ENCODE measurements at places on chromosomes 11 and 22. TPM values are rescaled to one million over a fixed set of nuclear protein-coding genes. Genes with fewer than 3 reads are reported as not detected.
A peak's percentile ranks its signal among the peaks of the same experiment; 100 is the strongest.

DNA sequence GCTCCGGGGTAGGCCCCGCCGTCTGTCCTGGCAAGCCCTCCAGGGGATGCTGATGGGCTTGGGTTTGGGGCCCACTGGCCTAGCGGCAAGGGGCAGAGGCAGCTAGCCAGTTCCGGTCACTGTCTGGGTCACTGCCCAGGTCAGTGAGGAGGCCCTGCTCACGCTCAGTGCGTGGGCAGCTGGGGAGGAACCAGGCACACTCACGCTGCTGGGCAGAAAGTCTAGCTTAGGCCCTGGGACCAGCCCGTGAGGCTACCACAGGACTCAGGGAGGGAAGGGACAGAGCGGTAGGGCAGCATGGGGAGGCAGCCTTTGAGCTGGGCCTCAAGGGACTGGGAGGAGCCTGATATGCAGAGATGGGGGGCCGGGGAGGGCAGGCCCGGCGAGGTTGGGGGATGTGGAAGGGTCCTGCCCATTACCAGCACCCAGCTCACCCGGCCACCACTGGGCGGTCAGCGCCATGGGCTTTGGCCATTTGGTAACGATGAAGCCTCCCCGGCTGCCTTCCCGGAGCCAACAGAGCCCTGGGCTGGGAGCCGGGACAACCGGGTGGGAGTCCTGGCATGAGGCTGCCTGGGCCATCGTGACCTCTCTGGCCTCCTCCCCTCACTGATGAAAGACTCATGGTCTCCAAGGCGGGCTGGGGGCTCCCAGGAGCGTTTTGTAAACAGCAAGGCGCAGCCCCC, 14.2 kb downstream of the SHISAL1 start:
- peak; percentile 42 for DNase-seq

GRCh38 chr11:10298342-10298741, 4.3 kb upstream of the SBF2 start:
- no peak for DNase-seq

DNA sequence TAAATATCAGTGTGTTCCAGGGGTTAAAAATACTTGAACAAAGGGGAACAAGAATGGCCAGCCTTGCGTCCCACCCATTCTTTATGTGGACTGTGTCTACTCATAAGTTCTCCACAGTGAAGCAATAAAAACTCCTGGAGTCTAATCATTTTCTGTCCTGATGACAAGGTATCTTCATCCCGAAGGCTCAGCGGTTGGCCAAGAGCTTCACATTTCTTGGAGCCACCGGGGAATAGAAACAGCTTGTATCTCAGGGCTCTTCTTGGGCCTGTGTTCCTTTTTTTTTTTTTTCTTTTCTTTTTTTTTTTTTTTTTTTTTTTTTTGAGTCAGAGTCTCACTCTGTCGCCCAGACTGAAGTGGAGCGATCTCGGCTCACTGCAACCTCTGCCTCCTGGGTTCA, 36.8 kb upstream of the ADORA2A start:
- DNase-seq = no peak

DNA sequence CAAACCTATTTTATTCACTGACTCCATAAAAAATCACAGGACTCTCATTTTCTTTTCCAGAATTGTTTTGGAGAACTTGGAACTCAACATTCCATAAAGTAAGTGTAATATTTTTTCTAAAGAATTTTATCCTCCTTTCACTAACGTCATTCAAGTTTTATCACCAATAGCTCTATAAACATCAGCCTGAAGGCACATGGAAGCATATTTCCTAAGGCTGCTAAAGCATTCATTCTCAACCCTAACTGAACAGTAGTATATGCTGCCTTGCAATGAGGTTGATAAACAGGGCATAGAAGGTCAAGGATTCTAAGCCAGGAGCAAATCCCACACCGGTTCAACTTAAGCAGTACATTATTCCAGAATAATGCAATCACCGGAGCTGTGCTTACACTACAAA, 273.9 kb downstream of the RAB38 start:
- DNase-seq = no peak

DNA sequence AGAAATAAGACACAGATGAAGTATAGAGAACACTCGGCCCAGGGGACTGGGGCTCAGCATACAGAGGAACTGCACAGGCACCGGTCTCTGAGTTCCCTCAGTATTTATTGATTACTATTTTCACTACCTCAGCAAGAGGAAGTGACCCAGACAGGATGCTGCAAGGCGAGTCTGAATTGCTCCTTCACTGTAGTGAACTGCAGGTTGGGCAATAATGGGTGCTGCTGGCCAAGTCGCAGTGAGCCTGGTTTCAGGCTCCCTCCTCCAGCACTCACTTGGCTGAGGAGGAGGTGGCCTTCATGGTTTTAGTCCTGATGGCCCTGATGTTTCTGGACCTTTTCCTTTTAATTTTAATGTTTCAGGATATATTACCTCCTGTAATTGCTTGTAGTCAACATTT, 10.4 kb downstream of the OR52K2 start:
- no peak for DNase-seq

DNA sequence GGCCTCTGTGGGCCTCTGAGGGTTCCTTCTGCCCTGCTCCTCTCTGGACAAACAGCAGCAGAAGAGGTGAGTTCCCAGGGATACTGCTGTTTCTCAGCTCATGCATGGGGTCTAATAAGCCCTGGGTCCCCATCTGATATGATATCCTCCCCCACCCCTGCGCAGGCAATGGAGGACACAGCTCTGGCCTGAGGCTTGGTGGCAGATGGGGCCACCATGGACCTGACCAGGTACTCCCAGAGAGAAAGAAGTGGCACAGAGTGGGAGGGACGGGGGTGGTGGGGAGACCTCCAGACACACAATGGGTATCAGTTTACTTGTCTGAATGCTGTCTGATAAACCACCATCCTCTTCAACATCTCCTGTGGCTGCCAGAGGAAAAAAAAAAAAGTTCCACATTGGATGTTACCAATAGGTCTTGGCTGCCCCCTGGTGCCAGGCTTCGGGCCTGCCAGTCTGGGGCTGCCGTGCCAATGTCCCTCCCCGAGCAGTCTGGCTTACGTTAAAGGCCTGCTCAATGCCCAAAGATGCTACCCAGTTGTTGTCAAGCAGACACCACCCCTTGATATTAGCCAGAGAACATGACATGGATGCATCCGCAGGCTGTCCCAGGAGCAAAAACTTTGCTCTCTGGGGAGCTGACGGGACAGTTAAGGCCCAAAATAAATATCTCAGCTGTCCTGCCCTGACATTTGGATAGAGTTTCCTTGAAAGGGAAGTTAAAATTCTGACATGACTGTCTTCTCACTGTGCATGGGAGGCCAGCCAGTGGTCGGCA, 27.9 kb upstream of the ABCC8 start:
- DNase-seq = peak; percentile 54

GRCh38 chr22:27311698-27312550, 489.6 kb downstream of the MN1 start:
- no peak for DNase-seq

GRCh38 chr11:80916173-80916798, 1475.5 kb upstream of the TENM4 start:
- no peak for DNase-seq

DNA sequence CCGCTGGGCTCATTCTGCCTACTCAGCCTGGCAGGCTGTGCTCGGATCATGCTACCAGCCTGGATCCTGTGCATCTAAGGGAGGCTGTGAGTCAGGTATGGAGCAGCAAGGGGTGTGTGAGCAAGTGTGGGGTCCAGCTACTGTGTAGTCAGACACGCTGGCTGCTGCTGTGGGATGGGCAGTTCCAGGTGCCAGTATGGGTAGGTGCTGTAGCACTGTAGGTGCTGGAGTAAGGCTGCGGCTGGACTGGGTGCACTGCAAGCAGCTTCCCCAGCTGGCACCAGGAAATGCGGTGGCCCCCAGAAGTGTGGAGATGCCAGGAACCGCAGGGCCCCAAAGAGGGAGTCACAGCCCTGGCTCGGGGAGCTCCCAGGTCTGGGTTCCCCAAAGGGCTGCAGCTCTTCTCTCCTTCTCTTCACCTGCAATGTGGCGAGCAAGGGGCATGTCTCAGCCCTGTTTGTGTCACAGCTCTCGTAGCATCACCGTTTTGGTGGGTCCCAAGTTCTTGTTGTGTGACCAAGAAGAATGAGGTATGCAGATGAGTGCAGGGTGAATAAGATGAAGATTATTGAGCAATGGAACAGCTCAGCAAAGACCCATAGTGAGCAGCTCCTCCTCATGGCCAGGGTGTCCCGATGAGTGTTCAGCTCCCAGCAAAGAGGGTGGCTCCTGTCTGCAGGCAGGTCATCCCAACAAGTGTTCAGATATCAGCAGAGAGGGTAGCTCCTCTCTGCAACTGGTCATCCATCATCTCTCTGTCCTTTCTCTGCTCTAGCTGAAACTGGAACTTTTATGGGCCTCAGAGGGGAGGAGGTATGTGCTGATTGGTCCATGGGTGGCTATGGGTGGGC, 462.9 kb downstream of the TBC1D22A start:
- no peak for DNase-seq

GRCh38 chr11:832529-833113, at the start of gene CD151:
Gene CD151 (plus strand): TSS chr11:832952. CDS start chr11:836070, 3,118 bp downstream.
- DNase-seq = peak; percentile 65

The MAPK8IP1 gene
- polyA plus RNA-seq = 9.6 TPM

The SCGB1A1 gene
- polyA plus RNA-seq = not detected

The SLCO2B1 gene
- polyA plus RNA-seq = 10.4 TPM

The ADM gene
- 9.4 TPM for polyA plus RNA-seq
